Stimulated activated CD8-positive, alpha-beta memory T cell treated with anti-CD3 and anti-CD28 coated beads, Interleukin-4, amount 100 ng/mL, for 1 hour (primary cell): ENCODE measurements at places on chromosomes 16 and 17.

GRCh38 chr17:1509290-1509881 lies 7.0 kb downstream of the INPP5K start:
- DNase-seq = no peak

DNA sequence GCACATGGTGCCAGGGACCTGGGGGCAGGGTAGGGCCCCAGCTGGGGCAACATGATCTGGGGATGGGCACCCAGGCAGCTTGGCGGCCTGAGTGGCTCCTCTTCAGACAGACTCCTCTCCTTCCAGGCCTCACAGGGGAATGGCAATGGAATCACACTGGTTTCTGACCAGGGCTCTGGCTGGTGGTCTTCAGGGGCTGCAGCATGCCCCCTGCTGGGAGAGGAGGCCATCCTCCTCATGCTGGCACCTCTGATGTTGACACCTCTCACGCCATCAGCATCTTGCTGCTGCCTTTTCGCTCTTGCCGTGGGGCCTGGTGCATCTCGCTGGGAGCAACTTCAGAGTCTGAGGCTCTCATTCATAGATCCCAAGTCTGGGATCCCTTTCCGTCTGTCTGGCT lies 11.2 kb upstream of the GFOD2 start:
- DNase-seq = no peak

DNA sequence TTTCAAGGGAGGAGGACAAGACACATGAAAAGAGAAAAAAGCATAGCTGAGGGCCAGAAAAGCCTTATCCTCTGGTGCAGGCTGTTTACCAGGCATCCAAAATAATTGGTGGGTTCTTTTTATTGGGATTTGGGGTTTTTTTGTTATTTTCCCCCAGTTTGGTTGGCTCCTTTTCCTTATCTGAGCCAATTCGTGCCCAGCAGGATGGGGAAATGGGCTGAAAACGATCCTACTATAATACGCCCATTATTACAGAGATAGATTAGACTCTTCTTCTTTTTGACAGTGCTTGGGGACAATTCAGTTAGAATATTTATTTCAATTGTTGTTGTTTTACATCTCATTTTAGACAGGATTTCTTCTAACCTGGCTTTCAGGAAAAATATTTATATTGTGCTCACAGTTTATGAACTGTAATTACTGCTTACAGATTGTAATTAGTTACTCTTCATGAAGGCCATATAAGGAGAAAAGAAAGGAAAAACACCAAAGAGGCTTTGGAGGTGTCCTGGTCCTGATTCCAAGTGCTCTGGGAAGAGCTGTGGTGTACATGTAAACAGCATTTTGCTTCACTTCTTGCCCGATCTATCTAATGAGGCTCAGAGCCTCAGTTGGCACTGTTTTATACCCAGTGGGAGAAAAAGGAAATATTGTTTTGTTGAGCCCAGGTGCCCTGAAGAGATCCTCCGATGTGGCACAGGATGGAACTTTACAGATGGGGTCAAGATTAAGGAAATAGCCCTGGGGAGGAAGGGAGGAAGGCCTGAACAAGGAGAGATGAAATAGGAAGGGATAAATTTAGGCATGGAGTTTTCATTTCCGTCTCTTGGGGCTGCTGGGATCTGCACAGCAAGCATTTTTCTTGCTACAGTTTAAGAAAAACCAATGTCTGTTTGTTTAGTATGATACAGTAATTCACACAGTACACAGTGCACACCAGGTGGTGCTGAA lies 611 bp upstream of the ANKRD40 start:
- DNase-seq = no peak

DNA sequence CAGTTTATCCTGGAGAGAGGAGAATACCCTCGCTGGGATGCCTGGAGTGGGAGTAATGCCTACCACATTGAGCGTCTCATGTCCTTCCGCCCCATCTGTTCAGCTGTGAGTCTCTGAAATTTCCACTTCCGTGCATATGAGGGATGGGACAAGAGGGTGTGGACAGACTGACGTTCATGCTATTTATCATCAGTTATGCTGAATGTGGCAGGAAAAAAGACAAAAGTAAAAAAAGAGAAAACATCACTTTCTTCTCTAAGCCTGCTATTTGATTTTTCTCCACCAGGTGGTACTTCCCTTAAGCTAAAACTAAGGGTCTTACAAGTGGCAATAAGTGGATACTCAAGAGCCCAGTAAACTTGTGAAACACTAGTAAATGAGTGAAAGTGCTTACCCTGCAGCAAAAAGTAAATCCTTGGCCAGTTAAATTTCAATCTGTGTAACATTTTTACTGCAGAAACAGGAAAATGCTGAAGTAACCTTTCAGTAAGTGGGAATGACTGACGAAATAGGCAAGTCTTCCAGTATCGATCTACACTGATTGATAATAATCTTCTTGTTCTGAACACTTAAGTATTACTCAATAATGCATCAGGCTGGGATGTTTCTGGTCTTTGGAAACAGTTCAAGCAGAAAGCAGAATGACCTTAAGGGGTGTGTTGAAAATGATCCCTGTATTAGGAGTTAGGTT lies 5.6 kb downstream of the CRYBA1 start:
- DNase-seq = no peak

- no peak for DNase-seq
Measured at GRCh38 chr16:58047557-58048348, 22.2 kb downstream of the MMP15 start.

- DNase-seq = no peak
Measured at GRCh38 chr16:54270711-54271110, 15.9 kb downstream of the IRX3 start.

- no peak for DNase-seq
Measured at GRCh38 chr16:52953215-52953614, 99.5 kb downstream of the CHD9NB start.

DNA sequence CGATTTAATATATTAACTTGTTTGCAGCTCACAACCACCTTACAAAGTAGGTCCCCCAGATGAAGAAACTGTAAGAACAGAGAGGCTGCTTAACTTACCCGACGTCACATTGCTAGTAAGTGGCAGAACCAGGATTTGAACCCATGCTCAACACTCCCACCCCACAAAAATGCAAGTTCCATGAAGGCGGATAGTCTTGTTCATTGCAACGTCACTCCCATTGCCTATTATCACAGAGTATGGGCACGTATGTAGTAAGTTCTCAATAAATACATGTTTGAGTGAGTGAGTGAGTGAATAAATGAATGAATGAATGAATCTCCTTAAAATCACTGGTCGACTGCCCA lies 1.1 kb downstream of the USP31 start:
- no peak for DNase-seq

DNA sequence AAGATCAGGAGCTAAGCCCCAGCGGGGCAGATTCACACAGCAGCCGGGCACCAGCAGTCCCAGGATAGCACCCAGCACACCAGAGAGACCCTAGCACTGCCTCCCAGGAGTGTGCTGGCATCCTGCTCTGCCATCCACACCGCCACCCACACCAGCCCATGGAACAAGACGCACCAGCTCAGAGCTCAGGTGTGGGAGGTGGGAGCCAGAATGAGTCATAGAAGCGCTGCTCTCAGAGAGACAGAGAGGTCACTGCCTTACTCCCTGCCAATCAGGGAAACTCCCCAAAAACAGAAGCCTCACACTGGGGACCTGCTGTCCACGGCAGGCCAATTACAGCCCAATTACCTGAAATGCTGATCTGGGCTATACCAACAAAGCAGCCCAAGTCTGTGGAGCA lies 64.9 kb downstream of the CDYL2 start:
- DNase-seq = no peak

- DNase-seq = no peak
Measured at GRCh38 chr17:74241431-74241830, 28.1 kb downstream of the TTYH2 start.

DNA sequence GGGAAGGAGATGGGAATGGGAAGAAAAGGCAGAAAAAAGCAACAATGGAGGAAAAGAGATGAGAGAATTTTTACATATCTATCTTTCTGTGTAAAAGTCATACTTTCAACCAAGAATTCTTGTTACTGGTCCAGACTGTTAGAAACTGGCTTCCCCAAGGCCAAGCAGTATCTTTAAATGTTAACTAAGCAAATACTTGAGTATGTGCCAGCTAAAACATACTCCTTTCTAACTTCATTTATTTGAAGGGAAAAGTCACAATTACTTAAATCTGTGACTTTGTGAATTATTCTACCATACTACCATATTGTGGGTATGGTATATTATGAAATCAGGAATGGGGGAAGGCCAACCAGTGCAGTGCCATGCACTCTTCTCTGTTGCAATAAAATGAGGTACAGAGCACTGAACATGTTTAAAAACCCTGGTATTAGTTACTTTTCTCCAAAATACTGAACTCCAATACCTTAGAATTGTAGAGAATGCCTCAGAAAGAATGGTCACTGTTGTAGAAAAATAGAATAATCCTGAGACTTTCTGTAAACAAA lies 92.3 kb upstream of the C17orf78 start:
- DNase-seq = no peak

- DNase-seq = no peak
Measured at GRCh38 chr17:44914148-44914547, 1.2 kb downstream of the GFAP start.

GRCh38 chr16:81450783-81451491 lies 6.3 kb downstream of the CMIP start:
- no peak for DNase-seq

GRCh38 chr16:30113031-30113710 lies at the start of gene GDPD3:
GDPD3 (minus strand) TSS chr16:30113537; CDS start chr16:30113478, 59 bp downstream.
- DNase-seq = no peak

GRCh38 chr17:75776386-75777295 lies 8.0 kb upstream of the UNK start:
- no peak for DNase-seq

DNA sequence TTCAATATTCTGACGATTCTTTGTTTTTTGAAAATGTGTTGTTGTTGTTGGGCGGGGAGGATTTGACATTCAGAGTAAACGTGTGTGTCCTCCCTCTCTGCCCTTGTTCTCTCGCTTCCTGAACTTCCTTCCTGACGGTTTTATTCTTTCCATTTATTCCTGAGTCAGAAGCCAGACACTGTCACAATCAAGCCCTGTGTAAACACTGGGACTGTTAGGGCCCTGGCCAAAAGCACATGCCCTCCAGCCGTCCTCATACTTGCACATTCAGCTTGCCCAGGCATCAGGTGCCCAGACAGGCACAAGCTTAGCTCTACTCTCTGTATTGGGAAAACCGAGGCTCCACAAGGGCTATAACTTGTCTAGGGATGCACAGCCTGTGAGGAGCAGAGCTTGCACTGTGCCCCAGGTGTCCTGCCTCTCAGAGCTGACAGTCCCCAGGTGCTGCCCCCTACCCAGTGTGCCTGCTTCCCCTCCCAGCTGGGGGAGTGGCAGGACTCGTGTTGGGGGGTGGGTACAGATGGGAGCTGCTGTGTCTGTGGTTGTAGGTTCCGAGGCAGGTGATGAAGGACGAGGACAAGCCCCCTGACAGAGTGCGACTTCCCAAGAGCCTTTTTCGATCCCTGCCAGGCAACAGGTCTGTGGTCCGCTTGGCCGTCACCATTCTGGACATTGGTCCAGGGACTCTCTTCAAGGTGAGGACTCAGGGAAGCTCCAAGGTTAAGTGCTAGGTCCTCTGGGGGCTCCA lies 9.7 kb downstream of the ADGRG3 start:
- DNase-seq = no peak

- no peak for DNase-seq
Measured at GRCh38 chr17:31704483-31704882, 154.6 kb downstream of the COPRS start.

DNA sequence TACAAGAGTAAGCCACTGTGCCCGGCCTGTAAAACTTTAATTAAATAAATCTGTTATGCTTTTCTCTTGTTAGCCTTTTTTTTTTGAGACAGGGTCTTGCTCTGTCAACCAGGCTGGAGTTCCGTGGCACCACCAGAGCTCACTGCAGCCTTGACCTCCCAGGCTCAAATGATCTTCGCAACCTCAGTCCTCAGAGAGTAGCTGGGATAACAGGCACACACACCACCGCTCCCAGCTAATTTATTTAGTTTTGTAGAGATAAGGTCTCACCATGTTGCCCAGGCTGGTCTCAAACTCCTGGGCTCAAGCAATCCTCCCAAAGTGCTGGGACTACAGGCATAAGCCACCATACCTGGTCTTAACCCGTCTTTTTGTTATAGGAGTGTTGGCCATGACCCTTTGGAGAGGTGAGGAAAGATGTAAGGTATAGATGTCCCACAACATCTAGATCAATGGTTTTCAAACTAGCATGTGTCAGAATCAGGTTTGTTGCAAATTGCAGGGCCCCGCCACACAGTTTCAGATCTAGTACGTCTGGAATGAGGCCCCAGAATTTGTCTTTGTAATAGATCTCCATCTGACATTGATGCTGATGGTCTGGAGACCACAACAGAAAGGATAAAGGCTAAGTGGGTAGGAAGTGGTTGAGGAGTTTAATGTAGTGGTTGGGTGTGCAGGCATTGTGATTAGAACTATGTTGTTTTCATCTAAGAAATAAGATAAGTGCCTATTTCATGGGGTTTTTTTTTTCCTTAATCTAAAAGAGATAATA lies 4.3 kb upstream of the GGA2 start:
- DNase-seq = no peak

DNA sequence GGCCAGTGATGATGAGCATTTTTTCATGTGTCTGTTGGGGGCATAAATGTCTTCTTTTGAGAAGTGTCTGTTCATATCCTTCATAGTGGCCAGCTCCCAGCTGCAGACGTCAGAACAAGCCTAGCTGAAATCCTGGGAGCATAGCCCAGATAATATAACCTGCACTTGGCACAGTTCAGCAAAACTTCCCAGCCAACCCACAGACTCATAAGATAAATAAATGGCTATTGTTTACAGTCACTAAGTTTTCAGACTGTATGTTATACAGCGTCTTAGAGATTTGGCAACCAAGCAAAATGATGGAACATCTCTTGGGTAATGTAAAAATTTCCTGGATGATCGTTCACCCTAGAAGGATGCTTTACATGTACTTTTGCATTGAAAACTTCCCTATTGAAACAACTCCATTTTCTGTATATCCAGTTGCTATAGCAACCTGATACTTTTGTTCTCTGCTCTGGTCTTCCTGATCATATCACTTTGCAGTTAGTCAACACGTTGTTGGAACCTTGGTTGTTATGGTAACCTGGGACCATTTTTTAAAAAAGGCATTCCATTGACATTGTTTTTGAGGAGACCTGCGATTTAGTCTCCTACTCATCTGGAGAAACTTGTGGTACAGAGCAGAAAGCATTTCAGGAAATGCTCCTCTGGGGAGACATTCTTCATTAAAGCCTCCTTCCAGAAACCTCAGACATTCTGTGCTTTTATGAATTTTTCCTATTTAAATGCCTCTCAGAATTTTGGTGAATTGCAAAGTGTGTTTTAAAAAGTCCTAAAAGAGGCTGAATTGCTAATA lies 378.7 kb downstream of the HS3ST4 start:
- DNase-seq = no peak

DNA sequence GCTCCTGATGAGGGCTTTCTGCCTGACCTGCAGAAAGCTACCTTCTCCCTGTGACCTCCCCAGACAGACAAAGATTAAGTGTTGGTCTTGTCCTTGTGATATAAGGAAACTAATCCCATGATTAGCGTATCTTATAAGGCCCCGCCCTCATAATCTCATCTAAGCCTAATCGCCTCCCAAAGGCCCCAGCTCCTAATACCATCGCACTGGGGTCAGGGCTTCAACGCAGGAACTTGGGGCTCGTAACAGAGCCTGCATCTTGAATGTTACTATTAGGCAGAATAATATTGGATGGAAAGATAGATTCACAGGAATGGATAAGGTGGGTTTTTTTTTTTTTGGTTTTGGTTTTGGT lies 78.9 kb downstream of the C16orf95 start:
- no peak for DNase-seq

- no peak for DNase-seq
Measured at GRCh38 chr17:75987041-75987440, 8.0 kb downstream of the TEN1 start.

GRCh38 chr17:28724500-28725165 lies 1.4 kb downstream of the TLCD1 start:
- no peak for DNase-seq

GRCh38 chr16:74524926-74525325 lies 82.0 kb downstream of the GLG1 start:
- no peak for DNase-seq
